ENCODE measurements at places on chromosomes 3 and 15. TPM values are rescaled to one million over a fixed set of nuclear protein-coding genes. Genes with fewer than 3 reads are reported as not detected.

- H3K27me3 ChIP-seq, result no peaks in the 10 kb centered on the region
- no peak overlapping the region for H3K27ac ChIP-seq
- DNase-seq, result no peak
Observed at GRCh38 chr3:81864272-81864671, 102.8 kb upstream of the GBE1 start.

GRCh38 chr15:93221759-93222158 lies 132.7 kb upstream of the RGMA start:
- H3K27me3 ChIP-seq, result peaks cover 2% of the 10 kb centered on the region
- no peak for DNase-seq
- no peak overlapping the region for H3K4me3 ChIP-seq
- no peaks in the 10 kb centered on the region for H3K4me1 ChIP-seq
- no peaks in the 10 kb centered on the region for H3K36me3 ChIP-seq

- peaks cover 4% of the 10 kb centered on the region for H3K36me3 ChIP-seq
- H3K4me3 ChIP-seq, result peak overlapping the region; percentile 98
- DNase-seq, result peak; percentile 52
- peaks cover 7% of the 10 kb centered on the region for H3K4me1 ChIP-seq
Observed at GRCh38 chr3:169764312-169764881, 463 bp downstream of the TERC start.

The CD86 gene
- total RNA-seq, result not detected

The KNG1 gene
- total RNA-seq, result not detected

GRCh38 chr3:189344996-189345395 lies 173.2 kb downstream of the TPRG1 start:
- H3K4me3 ChIP-seq, result no peak overlapping the region
- no peaks in the 10 kb centered on the region for H3K36me3 ChIP-seq
- DNase-seq, result no peak
- no peaks in the 10 kb centered on the region for H3K4me1 ChIP-seq
- no peaks in the 10 kb centered on the region for H3K27me3 ChIP-seq

All from glutamatergic neuron (in vitro differentiated cells).